Epithelial cell of proximal tubule (primary cell): ENCODE measurements at places on chromosomes 6 and 20.

DNA sequence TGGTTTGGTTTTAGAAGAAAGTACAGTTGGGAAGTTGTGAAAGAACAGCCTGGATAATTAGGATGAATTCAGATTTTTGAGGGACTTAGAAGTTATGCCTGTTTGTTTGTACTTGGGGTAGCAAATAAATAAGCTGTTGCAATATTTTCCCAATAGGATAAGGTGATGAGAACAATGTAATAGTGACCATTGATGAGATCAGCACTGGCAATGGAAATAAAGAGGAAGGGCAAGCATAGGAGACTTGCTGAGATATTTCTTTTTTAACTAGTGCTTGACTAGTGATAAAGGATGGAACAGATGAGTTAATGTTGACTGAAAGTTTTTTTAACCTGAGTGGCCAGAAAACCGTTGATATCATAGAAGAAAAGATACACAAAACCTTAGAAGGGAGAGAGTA, 498.8 kb downstream of the CDKAL1 start:
- DNase-seq, result no peak

- no peak for DNase-seq
Measured at GRCh38 chr6:6312901-6313441, 7.5 kb downstream of the F13A1 start.

DNA sequence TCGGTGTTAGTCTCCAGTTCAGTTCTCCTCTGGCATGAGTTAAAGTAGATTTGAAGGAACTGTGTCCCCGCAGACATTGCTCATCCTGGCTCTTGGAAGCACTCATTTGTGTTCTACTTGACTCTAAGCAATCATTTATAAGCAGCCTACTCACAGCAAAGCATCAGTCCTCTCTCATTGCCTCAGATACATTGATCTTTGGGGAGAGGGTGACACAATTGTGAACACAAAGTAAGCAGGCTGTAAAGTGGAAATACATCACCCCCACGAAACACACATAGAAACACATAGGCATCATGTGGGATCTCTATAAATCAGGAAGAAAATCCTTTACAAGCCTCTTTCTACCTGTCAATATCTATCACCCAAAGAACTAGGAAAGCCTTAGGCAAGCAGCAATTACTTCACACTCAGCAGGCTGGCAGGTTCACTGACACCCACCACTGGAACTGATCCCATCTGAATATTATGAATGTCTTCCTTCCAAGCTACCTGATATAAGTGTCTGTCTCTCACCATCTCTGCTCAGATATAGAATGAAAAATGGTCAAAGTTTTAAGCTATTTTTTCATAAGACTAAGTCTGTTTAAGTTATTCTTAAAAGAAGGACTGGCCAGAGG, 675.8 kb downstream of the HACE1 start:
- DNase-seq, result no peak

- DNase-seq, result no peak
Measured at GRCh38 chr6:138005846-138006245, 101.4 kb downstream of the PERP start.

DNA sequence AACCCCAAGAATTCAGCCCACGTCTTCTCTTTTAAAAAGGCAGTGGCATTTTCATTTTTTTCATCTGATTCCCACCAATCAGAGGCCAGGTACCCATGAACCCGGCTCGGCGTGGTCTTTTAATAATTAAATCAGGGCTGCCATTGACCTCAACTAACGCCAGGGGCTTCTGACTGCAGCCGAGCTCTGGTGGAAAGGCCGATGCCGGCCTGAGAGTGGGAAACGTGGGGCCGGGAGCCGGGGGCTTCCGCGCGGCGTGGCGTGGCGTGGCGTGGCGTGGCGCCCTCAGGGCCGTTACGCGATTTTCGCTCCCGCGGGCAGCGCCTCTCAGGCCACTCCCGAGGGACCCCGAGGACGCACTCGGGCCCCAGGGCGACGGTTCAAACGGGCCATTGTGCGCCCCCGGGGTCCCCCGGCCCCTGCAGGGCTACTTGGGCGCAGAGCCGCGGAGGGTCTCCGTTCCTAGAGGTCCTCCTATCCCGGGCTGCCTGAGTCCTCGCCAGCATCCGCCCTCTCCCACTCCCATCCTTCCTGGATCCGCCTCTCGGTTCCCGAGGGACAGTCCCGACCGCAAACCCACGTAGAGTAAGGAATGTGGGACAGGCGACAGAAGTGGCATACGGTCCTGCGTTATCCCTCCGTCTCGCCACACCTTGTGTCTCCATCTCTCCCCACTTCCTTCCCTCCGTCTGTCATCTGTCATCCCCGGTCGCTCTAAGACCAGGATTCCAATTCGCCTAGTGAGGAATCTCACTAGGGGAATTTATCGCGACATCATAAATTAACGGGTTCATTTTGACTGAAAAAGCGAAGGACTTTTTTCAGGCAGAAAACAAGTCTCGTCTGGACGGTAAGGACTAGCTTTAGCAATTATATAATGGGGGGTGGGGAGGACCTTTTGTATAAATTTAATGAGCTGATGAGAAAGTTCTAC, 876 bp upstream of the TBPL1 start:
- DNase-seq, result no peak

GRCh38 chr6:112911959-112912358, 564.8 kb downstream of the RFPL4B start:
- no peak for DNase-seq

- peak; percentile 45 for DNase-seq
Measured at GRCh38 chr6:4008324-4009047, 70.5 kb downstream of the FAM217A start.

DNA sequence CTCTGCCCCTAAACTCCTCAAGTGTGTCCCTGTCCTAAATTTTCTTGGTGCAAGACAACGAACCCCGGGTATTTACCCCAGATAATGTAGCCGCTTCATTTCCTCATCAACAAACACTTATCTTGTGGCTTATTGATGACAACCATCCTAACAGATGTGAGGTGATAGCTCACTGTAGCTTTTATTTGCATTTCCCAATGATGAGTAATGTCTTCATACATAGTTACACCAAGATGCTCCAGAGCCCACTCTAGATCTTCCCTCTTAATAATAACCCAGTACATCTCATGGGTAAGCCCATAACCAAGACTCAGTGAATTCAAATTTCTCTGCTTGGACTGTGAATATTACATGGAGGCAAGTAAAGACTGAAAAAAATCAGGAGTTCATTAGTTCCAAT, 48.2 kb upstream of the BEND6 start:
- no peak for DNase-seq

DNA sequence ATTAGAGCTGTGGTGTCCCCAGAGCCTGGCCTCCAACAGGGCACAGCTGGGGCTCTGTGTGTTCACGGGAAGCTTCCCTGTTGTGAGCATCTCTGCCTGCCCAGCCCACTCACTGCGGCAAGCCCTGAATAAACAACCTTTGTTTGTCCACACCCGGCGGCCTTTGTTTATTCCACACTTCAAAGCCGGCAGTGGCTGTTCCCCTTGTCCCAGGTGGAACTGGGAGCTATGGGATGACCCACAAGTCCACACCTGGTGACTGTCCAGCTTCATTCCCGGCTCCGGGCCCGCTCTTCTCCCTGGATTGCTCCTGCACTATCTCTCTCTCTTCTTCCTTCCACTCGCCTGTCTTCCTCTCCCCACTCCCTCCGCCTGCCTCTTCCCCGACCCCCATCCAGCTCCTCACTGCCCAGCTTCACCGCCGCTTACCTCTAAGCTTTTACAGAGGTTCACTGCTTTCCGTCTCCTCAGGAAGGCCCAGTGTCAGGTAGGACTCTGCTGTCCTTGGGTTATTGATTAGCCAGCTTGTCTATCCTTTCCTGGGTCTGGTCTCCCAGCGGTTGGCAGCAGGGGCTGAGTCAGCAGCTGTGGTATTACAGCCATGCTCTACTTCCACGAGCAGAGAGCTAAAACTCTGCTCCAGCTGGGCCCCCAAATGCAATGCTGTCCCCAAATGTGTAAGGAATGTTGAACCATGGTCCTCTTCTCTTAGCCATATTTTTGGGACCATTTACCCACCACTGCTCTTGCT, 17.8 kb downstream of the DACT2 start:
- peak; percentile 29 for DNase-seq

DNA sequence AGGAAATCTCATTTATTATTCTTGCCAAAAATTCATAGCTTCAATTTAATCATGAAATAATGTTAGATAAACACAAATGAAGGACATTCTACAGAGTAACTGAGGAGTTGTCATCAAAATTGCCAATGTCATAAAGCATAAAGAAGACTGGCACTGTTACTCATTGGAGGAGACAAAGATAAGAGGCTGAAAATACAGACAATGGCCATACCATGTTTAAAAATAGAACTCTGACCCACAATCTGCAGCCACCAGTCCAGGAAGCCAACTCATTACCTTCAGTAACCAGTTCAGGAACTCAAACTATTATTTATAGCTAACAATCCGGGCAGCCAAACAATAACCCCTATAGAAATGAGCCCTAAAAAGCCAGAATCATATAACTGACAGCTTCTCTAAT, 795.6 kb downstream of the TENT5A start:
- no peak for DNase-seq

- DNase-seq, result no peak
Measured at GRCh38 chr20:52201395-52201794, 9.8 kb upstream of the ZFP64 start.
